ENCODE measurements at places on chromosomes 4 and X.

GRCh38 chrX:107743995-107744394 lies 31.6 kb downstream of the TSC22D3 start:
- no peak for DNase-seq

DNA sequence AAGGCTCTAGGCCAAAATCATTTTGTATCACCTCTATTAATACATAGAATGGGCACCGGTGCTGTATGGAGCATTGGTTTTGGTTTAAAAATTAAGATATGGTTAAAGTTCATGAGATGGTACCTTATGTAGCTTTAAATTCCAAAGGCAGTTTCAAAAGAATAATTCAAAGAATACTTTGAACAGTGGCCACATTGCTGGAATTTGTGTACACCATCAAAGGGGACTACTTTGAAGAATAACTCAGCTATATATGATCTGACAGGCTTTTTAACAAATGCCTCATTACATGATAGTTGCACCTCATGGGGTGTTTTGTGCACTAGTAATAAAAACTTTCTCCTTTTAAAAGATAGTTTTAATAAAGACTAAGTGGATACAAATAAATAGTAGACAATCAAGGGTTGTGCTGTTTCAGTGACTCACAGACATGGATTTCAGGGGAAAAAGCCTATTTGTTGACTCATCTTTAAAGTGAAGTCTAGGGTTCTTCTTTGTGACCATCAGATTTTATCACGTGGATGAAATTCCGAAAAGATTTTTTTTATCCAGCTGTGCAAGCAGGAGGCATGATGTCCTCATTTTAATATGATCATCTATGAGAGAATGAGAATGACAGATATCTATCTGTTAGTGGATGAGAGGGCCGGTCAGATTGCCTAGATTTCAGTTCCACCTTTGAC lies 12.8 kb downstream of the MTM1 start:
- no peak for DNase-seq

- DNase-seq, result no peak
These were observed 15.8 kb downstream of the ATXN3L start for GRCh38 chrX:13304052-13304451.

DNA sequence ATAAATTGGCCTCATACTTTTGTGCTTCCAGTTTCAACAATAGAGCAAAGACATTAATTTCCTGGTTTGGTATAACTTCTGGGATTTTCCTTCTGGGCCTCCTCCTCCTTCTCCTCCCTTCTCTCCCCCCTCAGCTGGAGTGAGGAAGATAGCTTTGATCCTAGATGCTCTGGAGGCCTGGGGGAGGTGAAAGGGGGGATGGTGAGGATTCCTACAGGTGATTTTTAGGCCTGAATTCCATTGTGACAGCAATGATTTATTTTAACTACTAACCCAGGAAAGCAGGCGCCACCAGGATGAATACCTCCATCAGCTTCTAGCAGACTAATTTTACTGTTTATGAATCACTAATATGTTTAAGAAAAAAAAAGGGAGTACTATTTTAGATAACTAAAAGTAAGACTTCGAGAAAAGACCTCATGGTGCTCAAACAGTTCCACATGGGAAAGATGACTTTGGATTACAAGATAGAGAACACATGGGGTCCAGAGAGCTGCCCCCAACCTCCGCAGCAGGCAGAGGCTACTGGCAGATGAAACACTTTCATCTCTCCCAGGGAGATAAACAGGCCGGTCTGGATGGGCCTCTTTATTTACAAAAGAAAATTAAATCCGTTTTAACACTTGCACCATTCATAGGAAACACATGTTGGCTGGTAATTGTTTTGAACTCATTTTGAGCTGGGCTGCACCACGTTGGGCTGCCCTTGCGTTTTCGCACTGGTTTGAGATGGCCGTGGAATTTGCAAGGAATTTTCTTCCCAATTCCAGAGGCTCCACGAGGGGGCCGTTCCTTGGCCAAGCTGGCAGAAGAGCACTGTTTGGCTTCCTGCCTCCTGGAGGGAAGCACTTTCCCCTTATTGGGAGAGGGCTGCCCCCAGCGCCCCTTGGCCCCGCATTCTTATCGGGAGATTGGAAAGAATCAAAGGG lies 125.1 kb upstream of the STX18 start:
- no peak for DNase-seq

DNA sequence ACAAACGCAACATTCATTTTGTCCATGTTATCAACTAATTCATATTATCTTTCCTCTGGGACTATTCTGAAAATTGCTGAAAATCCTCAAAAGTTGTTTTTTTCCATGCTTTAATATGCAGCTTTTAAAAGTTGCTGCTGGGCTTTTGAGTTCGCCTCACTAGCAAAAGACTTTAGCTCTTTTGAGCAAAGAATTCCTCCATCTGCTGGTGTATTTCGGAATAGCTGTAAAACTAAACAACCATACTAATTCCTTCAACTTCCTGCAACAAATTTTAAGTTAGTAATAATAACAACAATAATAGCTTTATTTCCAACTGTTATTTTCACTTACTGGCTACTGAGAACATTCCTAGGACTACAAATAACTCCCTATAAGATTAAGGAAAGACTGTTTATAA lies 124.5 kb upstream of the PLAC1 start:
- DNase-seq, result no peak

- no peak for DNase-seq
These were observed 15.1 kb downstream of the L1CAM start for GRCh38 chrX:153870791-153871360.

DNA sequence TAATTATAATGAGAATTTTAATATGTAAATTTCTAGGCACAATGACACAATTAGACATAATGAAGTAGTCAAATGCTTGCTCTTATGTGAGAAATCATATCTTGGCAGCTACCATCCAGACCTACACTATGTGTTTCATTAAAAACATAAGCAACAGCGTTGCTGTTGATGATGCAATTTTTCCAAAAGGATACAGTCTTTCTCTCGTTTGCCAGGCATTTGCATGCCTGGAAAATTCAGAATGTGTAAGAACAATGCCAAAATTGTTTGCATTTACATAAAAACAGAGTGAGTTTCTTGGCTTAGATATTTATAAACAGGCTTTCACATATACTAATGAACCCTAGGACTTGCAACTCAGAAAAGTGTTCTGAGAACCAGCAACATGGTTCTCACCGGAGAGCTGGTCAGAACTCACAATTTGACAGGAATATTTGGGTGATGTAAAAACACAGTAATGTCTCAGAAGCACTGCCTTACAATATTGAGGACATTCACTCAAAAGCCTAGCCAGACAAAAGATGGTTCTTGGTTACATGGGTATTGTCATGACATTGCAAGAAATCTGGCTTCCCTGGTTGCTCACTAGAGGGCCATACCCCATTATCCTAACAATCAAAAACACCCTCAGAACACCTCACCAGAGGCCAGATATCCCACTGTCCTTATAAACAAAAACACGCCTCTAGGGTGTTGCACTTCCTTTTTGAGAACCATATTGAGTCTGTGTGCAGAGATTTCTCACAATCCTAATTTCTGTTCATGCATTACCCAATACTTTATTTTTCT lies 1029.0 kb upstream of the AGA start:
- DNase-seq, result no peak

- DNase-seq, result no peak
These were observed 596.5 kb upstream of the INTU start for GRCh38 chr4:127036296-127036695.
